ENCODE measurements at places on chromosomes 2 and 18.

DNA sequence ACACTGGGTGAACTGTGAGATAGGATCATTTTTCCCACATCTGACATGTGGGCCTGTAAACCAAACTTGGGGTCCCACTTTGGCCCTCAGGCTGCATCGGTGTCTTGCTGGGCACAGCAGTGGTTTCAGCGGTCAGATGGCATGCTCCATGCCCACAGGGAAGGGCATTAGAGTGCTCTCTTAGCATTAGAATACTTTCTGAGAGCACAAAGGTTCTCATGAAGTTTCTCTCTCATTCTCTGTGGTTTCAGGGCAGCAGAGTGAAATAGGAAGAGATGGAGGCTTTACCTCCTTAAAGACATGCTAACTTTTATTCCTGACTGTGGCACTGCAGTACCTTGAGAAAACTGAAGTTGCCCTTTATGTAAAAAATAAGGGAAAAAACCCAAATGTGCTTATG lies 36.6 kb upstream of the GATA6 start:
- DNase-seq, result no peak

GRCh38 chr2:207617011-207617671 lies 8.1 kb downstream of the METTL21A start:
- no peak for DNase-seq

- DNase-seq, result no peak
Observed at GRCh38 chr2:108637304-108637669, 82.0 kb upstream of the RANBP2 start.

DNA sequence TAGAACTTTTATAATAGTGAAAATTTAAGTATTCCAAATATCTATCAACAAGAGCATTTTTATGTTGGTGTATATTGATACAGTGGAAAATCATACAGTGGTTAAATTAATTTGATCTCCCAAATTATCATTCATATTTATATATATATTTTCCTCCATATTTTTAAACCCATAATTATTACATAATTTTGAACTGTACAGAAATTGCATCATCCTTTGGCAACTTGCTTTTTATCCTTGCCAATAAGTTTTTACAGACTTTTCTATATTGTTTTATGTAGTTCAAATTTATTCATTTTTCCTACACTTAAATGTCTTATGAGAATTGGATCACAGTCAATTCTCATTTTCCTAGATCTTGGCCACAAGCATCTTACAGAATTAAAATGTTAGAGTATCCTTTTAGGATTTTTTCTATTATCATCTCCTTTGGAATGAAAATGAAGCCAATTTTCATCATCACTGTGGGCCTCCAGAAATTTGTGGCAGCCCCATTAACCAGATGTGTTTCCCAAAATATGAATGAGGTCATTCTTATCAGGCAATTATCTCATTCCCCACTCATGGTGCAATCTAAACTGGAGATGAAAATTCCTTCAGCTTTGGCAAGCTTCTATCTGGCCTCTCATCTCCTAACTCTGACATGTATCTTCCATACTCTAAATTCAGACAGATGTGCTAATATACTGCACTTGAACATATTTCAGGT lies 94.2 kb upstream of the DLGAP1 start:
- DNase-seq, result no peak

- no peak for DNase-seq
Observed at GRCh38 chr18:62576271-62576670, 53.4 kb downstream of the ZCCHC2 start.

GRCh38 chr2:60505240-60505879 lies 48.1 kb downstream of the BCL11A start:
- DNase-seq, result no peak

DNA sequence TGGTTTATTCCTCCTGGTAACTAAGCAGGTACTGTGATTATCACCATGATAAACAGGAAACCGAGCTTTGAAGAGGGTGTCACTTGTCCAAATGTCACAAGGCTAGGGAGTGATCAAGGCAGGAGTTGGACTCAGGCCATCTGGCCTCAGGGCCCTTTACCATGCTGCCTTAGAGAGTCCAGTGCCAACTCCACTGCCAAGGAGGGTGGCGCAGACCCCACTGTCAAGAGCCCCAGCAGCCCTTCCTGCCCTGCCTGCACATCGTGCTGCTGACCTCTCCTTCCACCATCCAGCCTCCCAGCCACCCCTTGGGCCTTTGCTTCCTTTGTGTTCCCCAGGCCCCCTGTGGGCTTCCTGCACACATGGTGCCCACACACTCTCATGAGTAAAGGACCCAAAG lies 48.3 kb downstream of the TNS1 start:
- DNase-seq, result no peak

DNA sequence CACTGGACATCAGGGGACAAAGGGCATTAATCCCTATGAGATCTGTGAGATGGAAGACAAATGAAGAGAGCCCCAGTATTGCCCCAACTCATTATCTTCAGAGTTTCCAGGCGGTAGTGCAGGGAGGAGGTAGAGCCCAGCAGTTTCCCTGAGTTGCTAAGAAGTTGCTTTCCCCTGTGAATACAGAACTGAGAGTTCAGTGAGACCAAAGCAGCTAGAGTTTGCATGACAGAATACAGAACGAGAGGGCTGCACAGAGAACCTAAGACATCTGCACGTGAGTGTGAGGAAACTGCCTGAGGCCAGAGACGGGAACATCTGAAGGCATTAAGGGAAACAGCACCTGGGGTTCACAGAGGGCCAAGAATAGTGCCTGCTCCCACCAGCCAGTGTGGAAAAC lies 18.1 kb upstream of the PGAP1 start:
- DNase-seq, result no peak

DNA sequence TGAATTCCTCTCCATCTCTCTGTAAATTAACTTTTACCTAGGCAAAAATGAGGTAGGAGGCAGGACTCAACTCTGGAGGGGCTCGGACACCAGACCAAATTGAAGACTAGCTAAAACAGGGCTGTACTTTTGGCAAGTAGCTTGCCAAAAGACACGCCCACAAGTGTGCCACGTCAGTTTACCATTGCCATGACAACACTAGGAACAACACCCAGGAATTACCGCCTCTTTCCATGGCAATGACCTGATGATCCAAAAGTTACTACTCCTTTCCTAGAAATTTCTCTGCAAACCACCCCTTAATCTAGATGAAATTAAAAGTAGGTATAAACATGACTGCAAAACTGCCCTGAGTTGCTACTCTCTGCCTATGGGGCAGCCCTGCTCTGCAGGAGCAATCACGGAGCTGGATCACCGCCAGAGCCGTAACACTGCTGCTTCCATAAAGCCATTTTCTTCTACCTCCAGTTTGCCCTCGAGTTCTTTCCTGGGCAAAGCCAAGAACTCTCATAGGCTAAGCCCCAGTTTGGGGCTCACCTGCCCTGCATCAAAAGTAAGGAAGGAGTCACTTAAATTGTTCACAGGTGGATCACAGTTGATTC lies 66.0 kb upstream of the FAM136A start:
- DNase-seq, result no peak

DNA sequence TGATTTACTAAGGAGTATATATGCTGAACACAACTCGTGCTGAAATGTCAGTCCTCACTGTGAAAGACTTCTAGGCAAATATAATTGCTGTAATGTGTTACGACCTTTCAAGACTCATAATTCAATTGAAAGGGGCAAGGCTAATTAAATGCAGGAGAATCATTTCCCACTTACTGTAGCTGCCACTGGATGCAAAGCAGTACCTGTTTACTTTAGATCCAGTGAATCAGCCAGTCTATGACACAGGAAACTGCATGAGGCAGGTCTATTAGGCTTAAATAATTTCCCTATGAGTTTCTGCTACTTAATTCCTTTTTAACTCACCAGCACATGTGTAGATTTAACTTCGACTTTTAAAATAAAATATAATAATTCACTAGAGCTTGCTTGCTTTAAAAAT lies 125.6 kb downstream of the CTNNA2 start:
- DNase-seq, result no peak

GRCh38 chr2:148599109-148599991 lies 45.2 kb upstream of the EPC2 start:
- no peak for DNase-seq

GRCh38 chr2:160365716-160366367 lies 127.8 kb downstream of the RBMS1 start:
- no peak for DNase-seq

- no peak for DNase-seq
Observed at GRCh38 chr2:23687713-23688112, 239.2 kb downstream of the ATAD2B start.

DNA sequence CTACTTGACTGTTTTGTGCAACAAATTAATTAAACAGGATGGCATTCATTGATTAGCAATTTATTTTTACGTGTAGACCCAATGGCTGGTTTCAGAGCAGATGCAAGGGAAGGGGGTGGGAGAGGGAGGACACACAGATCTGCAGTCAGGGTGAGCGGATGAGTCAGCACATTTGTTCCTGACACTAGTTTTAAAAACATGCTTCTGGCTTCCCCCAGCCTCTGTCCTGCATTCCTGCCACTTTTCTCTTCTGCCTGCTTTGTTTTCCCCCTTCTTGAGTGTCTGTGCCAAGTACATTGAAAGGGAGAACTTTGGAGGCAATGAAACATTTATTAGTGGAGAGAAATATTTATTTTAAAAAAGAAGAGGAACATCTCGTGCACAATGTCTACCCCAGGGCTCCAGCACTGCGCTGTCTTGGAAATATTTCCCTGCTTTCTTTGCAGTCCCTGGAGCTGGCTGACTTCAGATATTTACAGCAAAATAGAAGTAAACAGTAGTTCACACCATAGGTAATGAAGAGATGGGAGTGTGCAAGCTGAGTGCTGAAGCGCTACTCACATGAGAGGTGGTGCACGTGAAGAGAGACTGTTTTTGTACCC lies 52.2 kb downstream of the NRP2 start:
- no peak for DNase-seq

- no peak for DNase-seq
Observed at GRCh38 chr2:213920014-213920413, 490.8 kb upstream of the VWC2L start.

All from stimulated activated CD4-positive, alpha-beta T cell treated with anti-CD3 and anti-CD28 coated beads, TNF-alpha, amount 100 ng/mL, for 24 hours (primary cell).